ENCODE measurements at places on chromosomes 5 and 9.
A peak's percentile ranks its signal among the peaks of the same experiment; 100 is the strongest.

GRCh38 chr5:173291722-173292658 lies 36.2 kb downstream of the STC2 start:
- DNase-seq: no peak

- DNase-seq: no peak
Measured at GRCh38 chr5:173637340-173637739, 20.9 kb upstream of the BOD1 start.

- no peak for DNase-seq
Measured at GRCh38 chr9:137114613-137115393, at the start of gene DPP7. DPP7 (minus strand) TSS chr9:137114733; CDS start chr9:137114713, 20 bp downstream.

DNA sequence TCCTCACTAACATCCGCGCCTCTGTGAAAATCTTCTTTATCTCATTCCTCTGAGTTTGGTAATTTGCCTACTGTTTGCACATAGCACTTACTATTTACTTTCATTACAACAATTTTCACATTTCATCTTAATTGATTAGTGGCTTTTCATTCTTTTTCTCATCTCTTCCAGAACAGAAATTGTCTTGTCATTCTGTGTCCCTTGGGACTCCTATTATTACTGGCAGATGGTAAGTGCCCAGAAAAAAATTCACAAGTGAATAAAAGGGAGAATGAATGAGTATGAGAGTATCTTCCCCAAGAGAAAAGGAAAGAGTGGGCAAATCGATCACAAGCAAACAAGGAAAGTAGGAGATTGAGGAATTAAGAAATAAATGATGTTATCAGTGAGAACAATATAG lies 876.1 kb downstream of the TLE4 start:
- no peak for DNase-seq

DNA sequence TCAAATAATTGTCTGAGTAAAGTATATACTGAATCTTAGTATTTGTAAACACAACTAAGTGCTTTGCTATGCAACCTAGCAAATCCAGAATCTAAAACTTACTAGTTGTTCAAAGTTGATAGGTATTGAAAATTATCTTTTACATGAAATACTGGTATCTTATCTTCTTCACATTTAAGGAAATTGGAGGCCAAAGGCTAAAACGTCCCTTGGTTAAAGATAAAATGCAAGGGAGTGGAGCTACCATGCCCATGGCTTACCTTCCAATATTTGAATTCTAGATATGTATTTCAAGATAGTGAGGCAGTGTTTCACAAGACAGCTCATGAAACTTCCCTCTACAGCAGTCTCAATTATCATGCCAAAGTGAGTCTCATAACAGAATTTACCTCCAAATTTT lies 373.5 kb downstream of the KIAA0825 start:
- no peak for DNase-seq

DNA sequence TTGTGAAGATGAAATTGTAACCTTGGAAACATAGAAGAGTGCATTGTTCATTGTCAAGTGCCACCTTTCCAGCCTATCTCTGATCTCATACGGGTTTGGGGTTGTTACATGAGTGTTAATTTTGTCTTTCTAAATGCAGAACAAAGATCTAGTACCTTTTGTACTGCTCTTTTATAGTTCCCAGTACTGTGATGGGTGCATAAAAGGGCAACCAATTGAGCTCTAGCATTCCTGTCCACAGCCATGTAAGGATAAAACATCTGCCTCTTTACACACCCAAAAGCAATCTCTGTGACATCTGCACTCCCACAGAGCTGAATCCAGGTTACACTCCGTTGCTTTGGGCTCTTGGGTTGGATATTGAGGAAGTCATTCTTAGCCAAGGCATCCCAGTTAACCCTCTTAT lies 255.2 kb downstream of the SGCD start:
- DNase-seq: no peak

- no peak for DNase-seq
Measured at GRCh38 chr5:1745796-1746370, 53.8 kb downstream of the MRPL36 start.

GRCh38 chr5:139666551-139666950 lies 18.4 kb downstream of the CXXC5 start:
- DNase-seq: no peak

DNA sequence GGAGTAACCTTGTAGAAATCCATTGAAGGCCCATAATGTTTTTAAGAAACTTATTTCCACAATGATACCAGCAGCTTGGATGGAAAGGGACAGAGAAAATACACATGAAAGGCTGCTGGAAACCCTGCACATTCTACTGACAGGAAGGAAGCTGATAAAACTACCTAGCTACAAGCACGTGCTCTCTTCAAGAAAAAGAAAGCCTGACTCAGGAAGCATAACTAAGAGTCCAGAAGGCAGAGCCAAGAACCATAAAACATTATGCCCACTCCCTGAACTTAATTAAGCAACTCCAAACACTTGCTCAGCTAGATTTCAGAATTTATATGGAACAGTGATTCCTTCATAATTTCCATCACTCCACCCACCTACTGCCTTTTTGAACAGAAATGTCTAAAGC lies 430.8 kb downstream of the SEMA5A start:
- no peak for DNase-seq

- no peak for DNase-seq
Measured at GRCh38 chr9:83355024-83355444, 183.2 kb downstream of the FRMD3 start.

DNA sequence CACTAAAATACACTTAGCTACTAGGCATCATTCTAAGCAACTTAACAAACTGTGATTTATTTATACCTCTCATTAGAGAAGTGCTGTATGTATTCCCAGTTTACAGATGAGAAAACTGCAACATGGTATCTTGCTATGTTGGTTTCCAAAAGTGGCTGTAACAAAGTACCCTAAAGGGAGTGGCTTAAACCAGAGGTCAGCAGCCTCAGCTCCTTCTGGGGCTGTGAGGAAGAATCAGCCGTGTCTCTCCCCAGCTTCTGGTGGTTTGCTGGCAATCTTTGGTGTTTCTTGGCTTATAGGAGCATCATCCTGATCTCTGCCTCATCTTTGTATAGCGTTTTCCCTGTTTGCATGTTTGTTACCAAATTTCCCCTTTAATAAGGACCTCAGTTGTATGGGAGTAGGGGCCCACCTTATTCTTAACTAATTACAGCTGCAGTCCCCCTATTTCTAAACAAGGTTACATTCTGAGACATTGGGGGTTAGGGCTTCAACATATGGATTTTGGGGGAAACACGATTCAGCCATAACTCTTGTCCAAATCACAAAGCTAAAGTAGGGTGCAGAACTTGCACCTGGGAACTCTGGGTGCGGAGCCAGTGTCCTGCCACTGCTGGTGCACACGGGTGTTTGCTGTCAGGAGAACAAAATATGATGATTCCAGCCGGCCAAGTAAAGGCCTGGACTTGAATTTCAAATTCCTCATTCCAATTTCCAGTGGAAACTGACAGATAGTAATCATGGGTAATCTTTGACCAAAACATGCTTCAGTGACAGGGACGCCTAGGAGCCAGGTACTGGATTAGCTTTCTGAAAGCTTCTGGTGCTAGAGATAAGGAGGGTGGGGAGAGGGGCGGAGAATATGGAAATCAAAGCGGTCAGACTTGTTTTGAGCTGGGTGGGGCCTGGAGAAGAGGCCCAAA lies 43.3 kb downstream of the RAI14 start:
- no peak for DNase-seq

DNA sequence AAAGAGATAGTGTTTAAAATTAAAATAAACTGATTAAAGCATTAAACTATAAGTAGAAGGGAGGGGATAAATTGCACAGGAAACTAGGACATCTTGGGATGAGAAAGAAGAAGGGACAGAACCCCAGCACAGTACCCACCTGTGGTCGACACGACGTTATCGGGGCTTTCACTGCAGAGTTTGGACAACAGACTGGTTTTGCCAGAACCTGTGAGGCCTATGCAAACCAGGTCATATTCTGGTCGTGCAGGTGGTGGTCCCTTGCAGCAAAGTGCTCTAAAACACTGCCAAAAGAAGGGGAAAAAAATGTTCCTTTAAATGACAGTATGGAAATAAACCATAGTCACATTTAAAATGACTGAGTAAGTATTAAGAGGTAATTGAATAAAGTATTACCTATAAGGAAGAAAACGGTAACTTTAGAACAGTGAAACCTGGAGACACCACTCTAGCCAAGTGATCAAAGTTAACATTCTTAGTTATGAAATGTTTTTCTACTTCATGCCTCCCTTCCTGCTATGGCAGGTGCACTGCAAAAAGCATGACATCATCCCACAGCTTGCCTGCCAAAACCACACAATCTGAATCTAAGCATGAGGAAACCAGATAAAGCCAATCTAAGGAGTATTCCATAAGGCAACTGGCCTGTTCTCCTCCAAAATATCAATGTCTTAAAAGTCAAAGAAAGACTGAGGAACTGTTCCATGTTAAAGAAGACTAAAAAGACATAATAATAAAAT lies 138.6 kb downstream of the ARL15 start:
- DNase-seq: no peak

GRCh38 chr5:119088438-119088837 lies 17.6 kb downstream of the DMXL1 start:
- no peak for DNase-seq

DNA sequence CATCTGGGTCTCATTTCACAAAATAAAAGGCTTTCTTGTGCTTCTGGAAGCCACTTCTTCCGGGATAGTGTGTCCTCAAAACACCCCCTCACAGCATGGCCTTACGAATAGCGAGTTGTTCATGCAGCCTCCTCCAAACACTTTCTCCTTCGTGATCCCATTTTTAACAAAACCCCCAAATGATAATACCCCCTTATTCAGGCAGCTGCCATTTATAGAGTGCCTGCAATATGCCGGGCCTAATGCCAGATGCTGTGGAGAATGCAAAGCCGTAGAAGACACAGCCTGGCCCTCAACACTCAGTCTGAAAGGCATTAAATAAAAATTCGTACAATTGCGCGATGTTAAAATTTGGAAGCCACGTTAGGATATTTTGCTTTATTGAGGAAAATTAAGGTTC lies 66.4 kb upstream of the SLC44A1 start:
- no peak for DNase-seq

DNA sequence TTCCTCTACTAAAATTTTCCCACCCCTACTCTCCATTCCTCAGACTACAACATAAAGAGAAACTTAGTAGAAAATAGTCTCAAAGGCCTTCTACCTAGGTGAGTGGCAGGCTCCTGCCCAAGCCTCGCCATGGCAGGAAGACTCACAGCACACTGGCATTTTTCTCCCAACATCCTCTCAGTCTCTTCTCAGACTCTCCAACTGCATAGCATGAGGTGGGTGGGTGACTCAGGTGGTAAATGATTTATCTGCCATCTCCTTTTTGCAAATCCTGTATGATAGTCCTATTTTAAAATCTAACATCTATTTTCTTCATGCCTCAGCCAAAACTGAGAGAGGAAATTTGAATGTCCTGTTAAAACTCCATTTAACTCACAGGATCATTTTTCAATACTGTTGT lies 33.5 kb upstream of the GRIA1 start:
- DNase-seq: no peak

DNA sequence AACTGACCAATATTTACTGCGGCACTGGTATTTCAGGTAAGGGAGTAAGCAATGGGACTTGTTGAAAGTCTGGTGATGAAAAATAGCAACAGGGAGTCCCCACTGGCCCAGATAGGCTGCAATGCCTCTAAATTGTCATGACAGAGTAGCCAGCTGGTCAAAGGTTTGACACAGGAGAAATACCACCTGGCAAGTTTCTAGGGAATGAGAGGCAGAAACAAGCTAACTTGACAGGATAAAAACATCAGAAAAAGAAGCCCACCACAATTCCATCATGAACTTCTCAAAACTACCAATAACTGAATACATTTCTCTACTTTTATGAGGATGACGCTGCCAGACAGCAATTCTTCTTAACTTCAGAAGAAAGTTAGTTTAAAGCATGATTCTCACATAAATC lies 99.8 kb downstream of the STRBP start:
- no peak for DNase-seq

DNA sequence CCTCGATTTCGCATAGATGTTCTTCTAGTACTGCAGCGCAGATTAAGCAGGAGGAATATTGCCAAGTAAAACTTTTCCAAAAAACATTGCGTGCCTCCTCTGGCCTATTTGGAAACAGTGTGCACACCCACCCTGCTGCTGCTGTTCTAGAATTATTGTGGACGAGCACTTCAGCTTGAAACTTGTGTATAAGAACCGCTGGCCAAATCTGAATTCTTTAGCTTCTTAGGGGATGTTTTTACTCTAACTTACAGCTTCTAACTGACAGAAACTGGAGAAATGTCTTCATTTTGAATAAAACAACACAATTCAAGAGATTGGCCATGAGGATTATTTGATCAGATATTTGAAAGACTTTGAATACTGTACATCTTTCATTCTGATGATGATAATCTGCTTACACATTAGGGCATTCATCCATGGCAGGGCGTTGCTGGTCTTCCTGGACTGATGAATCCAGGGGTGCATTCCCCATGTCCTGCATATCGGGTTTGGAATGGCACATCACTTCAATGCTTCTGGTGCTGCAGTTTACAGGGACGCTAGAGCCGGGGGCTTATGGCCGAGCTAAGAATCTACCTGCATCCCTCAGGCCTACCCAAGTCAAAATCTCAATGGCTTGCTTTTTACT lies 6.5 kb downstream of the ADAMTS16 start:
- DNase-seq: no peak

GRCh38 chr9:86637515-86637914 lies 283.3 kb upstream of the TUT7 start:
- DNase-seq: peak; percentile 89

- DNase-seq: no peak
Measured at GRCh38 chr9:130266236-130267098, 907 bp downstream of the HMCN2 start.

DNA sequence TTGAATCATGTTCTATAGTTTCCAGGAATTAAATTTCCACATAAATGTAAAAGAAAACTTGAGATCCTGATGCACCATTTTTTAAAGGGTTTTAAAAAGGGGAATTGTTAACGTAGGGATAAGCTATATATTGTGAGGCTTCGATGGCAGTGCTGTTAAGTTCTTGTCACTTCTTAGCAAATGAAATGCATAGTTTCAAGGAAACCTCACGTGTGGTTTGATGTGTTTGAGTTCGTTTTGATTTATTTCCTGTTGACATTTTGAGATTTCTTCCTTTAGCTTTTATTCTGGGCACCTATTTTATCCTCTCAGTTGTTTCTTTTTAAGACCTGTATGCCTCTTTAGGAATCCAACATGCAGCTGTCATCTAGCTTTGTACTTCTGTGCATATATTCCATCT lies 301.0 kb downstream of the DOCK8 start:
- DNase-seq: no peak

DNA sequence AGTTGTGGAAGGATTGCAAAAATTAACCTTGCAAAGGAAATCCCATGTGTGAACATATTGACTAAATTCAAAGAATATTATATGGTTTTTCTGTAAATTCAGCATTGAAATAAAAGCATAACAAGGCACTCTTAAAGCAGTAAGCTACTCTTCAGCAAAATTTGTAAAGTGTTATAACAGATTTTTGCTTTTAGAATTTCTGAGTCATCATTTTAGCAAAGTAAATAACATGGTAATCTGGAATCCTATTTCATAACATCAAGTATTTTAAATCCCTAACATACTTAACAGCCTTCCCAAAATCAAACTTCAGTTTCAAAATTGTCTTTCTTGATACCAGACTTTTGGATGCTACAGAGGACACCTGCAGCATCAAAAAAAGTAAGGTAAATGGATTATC lies 436.0 kb upstream of the CDH9 start:
- DNase-seq: no peak
